ENCODE measurements at places on chromosomes 13 and 19. TPM values are rescaled to one million over a fixed set of nuclear protein-coding genes. Genes with fewer than 3 reads are reported as not detected.

Gene USF2
- total RNA-seq: 50.4 TPM

Gene LGALS14
- total RNA-seq: not detected

Gene SUPT20H
- total RNA-seq: 50.5 TPM

Gene CD70
- total RNA-seq: not detected

Gene PSPN
- 0.87 TPM for total RNA-seq

Gene CLEC4G
- not detected for total RNA-seq

Gene AKAP8L
- 76.0 TPM for total RNA-seq

Gene APOC4
- total RNA-seq: not detected

Gene NDUFA7
- total RNA-seq: 15.1 TPM

Gene WDR62
- 16.3 TPM for total RNA-seq

Gene RFPL4AL1
- total RNA-seq: not detected

Gene FAM83E
- total RNA-seq: 0.77 TPM

Gene PAF1
- total RNA-seq: 55.6 TPM

Gene STARD13
- total RNA-seq: 29.1 TPM

Gene NALCN
- 0.66 TPM for total RNA-seq

Gene SULT2A1
- not detected for total RNA-seq

Gene ZNF415
- 6.1 TPM for total RNA-seq

Gene CEACAM6
- total RNA-seq: not detected

Gene ZNF587
- total RNA-seq: 31.8 TPM

Gene VSTM1
- total RNA-seq: not detected

Gene ZNF836
- 4.2 TPM for total RNA-seq

Gene SELENOV
- not detected for total RNA-seq

Gene COX7A1
- total RNA-seq: 4.5 TPM

Gene PRSS57
- not detected for total RNA-seq

Gene FPR3
- total RNA-seq: not detected

Gene LILRB2
- total RNA-seq: not detected

Gene POLR1D
- 57.2 TPM for total RNA-seq

Gene NKPD1
- 0.44 TPM for total RNA-seq

Gene NFIC
- total RNA-seq: 65.7 TPM

Gene POU2F2
- total RNA-seq: 1.00 TPM

Gene ZNF223
- total RNA-seq: 3.7 TPM

Gene ELSPBP1
- not detected for total RNA-seq

Gene AMER2
- not detected for total RNA-seq

Gene C19orf12
- total RNA-seq: 23.1 TPM

Gene ZNF714
- total RNA-seq: 13.2 TPM

Gene CCDC194
- total RNA-seq: not detected

Gene MCEMP1
- not detected for total RNA-seq

Gene SULT2B1
- total RNA-seq: not detected

Gene GPC6
- 24.1 TPM for total RNA-seq

Gene TBXA2R
- total RNA-seq: 1.4 TPM

Gene KCNC3
- not detected for total RNA-seq

Gene CEACAM7
- total RNA-seq: not detected

Gene PCCA
- total RNA-seq: 30.3 TPM

Gene HNRNPL
- total RNA-seq: 279 TPM

Gene TGFBR3L
- 0.89 TPM for total RNA-seq

Gene PCDH8
- not detected for total RNA-seq

Gene ZNF66
- total RNA-seq: 1.7 TPM

Gene SLITRK6
- total RNA-seq: 0.22 TPM

Gene PIK3R2
- total RNA-seq: 15.7 TPM

Gene LGI4
- total RNA-seq: under 0.01 TPM

Gene SOHLH2
- 1.5 TPM for total RNA-seq

Gene MADCAM1
- not detected for total RNA-seq

Gene F2RL3
- total RNA-seq: 0.22 TPM

Gene CYP4F3
- total RNA-seq: not detected

Gene C5AR2
- total RNA-seq: under 0.01 TPM

Gene GPR12
- not detected for total RNA-seq
